Activated gamma-delta T cell (primary cell): ENCODE measurements at places on chromosomes 11 and 22.

GRCh38 chr11:11545285-11546275 lies 76.2 kb downstream of the GALNT18 start:
- DNase-seq = no peak

DNA sequence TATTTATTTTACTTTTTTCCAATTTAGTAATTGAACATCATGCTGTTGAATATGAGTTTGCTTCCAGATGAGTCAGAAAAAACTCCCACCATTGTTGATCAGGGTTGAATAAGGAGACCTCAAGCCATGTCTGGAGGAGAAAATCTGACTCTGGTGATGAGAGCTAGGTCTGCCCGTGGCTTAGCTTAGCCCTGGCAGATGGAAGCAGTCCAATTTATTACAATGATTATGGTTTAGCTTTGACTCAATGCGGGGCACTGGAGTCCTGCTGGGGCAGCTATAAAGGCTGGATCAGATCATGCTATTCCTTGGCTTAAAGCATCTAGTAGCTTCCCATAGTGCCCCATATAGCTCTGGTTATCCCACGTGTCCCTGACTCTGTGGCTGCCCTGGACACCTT lies 506.5 kb downstream of the MN1 start:
- DNase-seq = no peak

GRCh38 chr11:120599816-120600420 lies 88.4 kb downstream of the GRIK4 start:
- no peak for DNase-seq

DNA sequence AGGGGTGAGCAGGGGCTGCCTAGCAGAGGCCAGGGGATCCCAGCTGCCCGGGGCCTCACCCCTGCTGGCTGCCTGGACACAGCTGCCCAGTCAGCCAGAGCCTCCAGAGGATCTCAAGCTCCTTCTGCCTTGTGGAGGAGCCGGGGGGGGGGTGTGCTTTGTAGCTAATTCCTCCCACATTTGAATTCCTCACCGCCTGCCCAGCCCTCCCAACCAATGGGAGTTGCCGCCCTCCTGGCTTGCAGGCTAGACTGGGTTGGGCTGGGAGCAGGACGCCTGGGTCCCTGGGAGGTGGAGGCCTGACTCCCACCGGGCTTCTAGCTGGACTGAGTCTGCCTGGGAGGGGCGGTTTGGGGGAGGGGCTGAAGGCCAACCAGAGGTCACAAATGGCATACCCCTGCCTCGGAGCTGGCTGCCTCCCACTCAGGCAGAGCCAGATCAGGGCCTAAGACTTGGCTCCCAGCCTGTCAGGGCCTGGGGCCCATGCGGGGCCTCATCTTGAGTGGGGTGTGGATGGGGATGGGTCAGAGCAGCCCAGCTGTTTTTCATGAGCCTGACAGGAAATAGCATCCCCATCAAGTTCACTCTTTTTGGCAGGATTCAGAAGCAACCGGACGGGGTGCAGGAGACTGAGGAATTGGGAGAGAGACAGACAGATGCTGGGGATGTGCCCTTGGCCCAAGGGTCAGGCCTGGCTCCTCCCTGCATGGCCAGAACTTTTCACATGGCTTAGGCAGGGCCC lies 29.2 kb upstream of the PDE2A start:
- no peak for DNase-seq

DNA sequence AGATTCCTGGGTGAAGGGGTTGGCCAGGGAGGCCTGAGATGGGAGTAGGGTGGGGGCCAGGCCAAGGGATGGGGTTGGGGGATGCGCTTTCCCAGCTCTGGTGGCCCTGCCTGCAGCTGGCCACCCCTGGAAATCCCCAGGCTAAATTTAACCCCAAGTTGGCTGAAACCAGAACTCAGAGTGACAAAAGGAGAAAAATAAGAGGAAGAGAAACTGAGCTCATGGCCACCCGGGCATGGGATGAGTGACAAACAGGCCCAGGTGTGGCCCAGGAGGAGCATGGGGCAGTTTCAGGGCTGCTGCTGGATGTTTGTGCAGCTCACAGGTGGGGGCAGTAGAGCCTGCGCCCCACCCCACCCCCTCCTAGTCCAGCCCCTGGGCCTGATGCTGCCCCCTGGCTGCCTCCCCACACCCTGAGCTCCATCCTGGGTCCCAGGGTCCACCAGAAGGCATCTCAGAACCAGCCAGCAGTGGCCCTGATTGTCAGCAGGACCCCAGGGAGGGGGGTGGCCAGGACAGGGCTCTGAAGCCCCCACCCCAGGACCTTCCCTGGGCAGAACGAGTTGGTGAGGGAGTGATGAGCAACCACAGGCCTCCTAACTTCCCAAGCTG lies 48.0 kb downstream of the IGLL5 start:
- DNase-seq = no peak

DNA sequence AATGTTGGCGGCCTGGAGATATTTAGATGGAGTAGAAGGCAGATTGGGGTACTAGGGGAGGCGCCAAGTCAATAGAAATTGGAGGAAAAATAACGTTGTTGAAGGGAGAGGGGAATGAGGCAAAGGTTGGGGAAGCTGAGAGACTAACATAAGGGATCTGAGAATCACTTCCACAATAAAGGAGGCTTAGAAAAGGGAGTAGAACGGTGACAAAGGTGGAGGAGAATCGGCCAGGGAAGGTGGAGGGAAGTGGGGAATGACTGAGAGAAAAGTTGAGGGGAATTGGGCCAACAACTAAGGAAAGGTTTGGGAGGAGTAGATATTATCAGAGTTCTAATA lies 510 bp downstream of the PPME1 start:
- no peak for DNase-seq

- no peak for DNase-seq
Observed at GRCh38 chr22:35352214-35353111, 28.4 kb upstream of the HMOX1 start.

DNA sequence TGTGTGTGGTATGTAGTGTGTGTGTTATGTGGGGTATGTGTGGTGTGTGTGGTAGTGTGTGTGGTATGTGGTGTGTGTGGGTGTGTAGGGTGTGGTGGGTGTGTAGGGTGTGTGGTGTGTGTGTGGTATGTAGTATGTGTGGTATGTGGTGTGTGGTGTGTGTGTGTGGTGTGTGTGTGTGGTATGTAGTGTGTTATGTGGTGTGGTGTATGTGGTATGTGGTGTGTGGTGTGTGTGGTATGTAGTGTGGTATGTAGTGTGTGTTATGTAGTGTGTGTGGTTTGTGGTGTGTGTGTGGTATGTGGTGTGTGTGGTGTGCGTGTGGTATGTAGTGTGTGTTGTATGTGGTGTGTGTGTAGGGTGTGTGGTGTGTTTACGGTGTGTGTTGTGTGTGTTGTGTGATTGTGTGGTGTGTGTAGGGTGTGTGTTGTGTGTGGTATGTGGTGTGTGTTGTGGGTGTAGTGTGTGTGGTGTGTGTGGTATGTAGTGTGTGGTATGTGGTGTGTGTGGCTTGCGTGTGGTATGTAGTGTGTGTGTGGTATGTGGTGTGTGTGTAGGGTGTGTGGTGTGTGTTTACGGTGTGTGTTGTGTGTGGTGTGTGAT lies 4.2 kb upstream of the PPP6R2 start:
- DNase-seq = no peak

- DNase-seq = no peak
Observed at GRCh38 chr11:47225552-47226400, 11.0 kb downstream of the DDB2 start.

GRCh38 chr11:58067685-58068084 lies 36.9 kb downstream of the OR6Q1 start:
- no peak for DNase-seq
